ENCODE measurements at places on chromosomes 6 and 20.

- no peak for DNase-seq
These were observed 22.4 kb upstream of the ILRUN start for GRCh38 chr6:34718976-34719375.

DNA sequence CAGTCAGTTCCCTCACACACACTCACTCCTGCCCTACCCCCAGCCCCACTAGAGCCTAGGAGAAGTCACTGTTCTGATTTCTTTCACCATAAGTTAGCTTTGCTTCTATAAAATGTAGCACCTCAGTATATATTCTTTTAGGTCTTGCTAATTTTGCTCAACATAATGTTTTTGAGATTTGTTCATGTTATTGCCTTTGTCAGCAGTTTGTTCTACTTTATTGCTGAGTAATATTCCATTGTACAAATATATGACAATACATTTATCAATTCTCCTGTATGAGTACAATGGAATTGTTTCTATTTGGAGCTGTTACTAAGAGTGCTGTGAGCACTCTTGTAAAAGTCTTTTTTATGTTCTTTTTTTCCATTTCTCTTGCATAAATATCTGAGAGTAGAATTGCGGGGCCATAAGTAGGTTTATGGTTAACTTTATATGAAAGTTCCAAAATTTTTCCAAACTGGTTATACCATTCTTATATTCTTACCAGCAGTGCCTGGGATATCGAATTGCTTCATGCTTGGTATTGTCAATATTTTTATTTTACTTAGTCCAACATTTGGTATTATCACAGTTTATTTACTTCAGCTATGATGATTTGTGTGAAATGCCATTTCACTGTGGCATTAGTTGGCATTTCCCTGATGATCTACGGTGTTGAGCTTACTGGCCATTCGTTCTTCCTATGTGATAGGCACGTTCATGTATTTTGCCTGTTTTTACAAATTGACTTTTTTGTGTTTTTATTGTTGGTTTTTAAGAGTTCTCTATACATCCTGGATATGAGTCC, 25.3 kb downstream of the EDN1 start:
- no peak for DNase-seq

GRCh38 chr20:29079769-29080690, 2177.4 kb upstream of the DEFB115 start:
- no peak for DNase-seq

DNA sequence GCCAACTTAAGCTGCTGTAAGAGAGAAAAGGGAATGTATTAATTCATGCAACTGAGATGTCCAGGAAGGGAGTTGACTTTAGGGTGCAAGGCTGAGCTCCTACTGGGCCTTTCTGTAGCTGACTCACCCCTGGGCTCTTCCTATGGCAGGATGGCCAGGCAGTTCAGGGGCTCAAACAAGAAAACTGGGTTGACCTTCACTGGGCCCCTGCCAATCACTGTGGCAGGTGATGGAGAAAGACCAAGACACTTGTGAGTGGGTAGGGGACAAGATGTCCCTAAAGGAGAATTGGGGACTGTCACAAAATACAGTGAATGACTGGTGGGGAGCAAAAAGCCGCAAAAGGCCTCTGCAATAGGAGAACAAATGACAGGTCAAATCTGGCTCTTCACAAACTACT, 21.5 kb upstream of the RALGAPA2 start:
- no peak for DNase-seq

GRCh38 chr20:45433316-45433715, 17.4 kb downstream of the PIGT start:
- DNase-seq: peak; percentile 97

GRCh38 chr6:106181664-106182418, 95.7 kb downstream of the PRDM1 start:
- DNase-seq: no peak

DNA sequence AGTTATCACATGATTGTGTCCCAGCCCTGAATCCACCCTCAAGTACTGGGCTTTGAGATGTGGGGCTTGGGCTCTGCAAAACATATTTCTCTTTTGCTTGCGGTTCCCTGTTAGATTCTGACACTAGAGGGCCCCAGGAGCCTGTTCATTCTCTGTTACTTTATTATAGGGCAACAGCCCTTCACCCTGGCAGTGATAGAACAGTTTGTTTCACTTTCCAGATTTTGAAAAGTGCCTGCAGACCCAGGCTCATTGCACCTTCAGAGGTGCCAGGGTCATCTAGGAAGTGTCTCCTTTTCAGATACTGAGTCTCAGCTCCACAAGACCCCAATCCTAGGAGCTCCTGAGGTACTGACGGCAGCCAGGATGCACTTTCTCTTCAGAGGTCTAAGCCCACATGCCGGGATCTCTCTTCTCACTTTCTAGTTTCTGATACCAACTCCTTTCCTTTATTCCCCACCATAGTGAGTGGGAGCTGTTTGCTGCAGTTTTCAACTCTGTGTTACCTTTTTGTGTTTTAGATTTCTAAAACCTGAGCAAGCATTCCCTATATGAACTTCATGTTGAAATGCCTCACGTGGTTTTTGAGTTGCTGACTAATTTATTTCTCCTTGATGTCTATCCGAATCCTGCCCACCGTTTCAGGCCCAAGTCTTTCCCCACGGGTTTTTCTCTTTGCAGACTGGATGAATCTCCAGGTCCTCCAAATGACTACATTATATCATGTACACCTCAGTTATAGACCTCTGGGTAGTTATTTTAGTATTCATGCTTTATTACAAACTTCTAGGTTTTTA, 10.9 kb downstream of the ABT1 start:
- DNase-seq: peak; percentile 60

- DNase-seq: no peak
These were observed 52.4 kb upstream of the EDN3 start for GRCh38 chr20:59247731-59248684.

DNA sequence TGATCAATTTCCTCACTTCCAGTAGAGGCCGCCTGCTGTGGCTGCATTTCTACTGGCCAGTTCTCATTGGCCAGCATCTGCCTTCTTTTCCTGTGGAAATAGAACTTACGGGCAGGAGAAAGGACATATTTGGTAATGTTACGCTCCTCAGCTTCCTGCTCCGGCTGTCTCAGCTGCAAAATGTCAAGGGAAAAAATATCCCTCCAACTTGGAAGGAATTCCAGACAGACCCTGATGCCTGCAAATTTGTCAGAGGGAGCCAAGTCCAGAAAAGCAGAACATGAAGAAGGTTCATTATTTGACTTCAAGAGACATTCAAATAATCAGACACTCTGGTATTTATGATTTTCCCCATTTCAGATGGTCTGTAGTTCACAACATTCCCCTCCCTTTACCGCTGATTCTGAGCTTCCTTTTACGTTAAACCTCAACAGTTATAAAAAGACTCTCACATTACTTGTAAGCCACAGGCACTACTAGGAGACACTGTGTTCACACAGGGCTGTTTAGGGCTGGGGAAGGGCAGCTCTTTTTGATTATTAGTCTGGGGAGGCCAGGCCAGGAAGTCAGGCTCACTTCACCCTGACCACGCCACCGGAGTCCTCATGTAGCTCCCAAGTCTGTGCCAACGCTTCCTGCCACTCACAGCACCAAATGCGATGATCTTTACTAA, 179.6 kb upstream of the CCN2 start:
- DNase-seq: no peak

DNA sequence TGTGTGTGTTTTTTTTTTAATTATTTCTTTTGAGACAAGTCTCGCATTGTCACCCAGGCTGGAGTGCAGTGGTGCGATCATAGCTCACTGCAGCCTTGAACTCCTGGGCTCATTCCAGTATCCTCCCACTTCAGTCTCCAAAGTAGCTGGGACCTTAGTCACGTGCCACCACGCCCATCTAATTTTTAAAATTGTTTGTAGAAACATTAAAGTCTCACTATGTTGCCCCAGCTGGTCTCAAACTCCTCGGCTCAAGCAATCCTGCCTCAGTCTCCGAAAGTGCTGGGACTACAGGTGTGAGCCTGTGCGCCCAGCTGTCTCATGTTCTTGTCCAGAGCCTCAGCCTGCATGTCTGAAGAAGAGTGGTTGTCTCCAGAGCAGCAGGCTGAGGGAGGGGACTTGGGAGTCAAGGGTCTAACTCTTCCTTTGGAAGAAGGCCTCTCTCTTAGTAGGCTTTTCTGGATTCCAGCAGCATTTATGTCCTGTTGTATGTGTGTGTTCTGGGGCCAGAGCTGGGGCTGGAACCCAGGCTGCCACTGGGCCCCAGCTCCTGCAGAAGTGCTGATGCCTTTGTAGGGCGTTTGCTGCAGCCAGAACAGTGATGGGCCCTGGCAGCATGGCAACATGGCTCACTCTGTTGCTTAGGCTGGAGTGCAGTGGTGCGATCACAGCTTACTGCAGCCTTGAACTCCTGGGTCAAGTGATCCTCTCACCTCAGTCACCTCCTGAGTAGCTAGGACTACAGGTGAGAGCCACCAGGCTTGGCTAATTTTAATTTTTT, 5.4 kb downstream of the DNMT3B start:
- DNase-seq: no peak

DNA sequence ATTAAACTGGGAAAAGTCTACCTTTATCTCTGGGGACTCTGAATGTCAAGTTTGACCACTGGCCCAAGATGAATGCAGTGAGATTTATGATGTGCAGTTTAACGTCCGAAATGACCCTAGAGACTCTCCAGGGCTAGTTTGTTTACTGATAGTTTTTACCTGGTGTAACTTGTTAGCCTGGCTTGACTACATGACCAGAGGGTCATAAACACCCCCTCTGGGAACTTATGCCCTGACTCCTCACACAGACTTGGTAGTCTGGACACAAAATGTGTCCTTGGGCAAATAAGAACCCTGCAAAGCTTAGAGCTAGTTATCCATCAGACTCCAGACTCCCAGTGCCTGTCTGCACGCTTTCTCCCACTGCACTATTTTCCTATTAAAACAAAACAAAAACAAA, 606.5 kb downstream of the HACE1 start:
- DNase-seq: no peak
